ENCODE measurements at places on chromosomes 2 and 18. TPM values are rescaled to one million over a fixed set of nuclear protein-coding genes. Genes with fewer than 3 reads are reported as not detected.

AGXT gene
- total RNA-seq: not detected

CRACDL gene
- 4.4 TPM for total RNA-seq

RIT2 gene
- not detected for total RNA-seq

LYPD1 gene
- total RNA-seq: not detected

PXDN gene
- 15.6 TPM for total RNA-seq

Data from Right ventricle myocardium superior (tissue), 1 donor.